CD4-positive, alpha-beta T cell treated with Interleukin-2 at 100 ng/mL for 4 hours (primary cell): ENCODE measurements at places on chromosomes 16 and 17.
A peak's percentile ranks its signal among the peaks of the same experiment; 100 is the strongest.

DNA sequence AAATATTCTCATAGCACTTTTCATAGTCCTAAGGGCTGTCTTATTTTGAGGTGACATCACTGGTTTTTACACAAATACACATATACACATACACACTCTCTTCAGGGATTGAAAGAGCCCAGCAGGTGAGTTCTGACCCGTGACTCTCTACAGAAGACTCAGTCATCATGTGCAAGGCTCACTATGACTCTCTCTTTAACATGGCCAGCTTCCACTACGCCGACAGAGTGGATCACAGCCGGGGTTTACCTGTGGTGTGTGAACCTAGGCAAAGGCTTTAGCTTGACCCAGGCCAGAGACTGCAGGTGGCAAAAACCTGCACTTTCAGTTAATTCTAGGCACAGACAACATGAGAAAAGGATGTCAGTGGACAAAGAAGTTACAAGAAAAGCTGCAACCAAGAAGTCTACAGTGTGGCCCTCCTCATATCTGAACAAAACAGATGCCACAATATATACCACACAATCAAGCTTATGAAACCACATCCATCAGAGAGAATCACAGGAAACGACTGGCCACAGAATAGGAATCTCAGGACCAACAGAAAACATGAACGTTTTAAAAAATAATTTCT lies 56.5 kb downstream of the CYTH1 start:
- no peak for DNase-seq

DNA sequence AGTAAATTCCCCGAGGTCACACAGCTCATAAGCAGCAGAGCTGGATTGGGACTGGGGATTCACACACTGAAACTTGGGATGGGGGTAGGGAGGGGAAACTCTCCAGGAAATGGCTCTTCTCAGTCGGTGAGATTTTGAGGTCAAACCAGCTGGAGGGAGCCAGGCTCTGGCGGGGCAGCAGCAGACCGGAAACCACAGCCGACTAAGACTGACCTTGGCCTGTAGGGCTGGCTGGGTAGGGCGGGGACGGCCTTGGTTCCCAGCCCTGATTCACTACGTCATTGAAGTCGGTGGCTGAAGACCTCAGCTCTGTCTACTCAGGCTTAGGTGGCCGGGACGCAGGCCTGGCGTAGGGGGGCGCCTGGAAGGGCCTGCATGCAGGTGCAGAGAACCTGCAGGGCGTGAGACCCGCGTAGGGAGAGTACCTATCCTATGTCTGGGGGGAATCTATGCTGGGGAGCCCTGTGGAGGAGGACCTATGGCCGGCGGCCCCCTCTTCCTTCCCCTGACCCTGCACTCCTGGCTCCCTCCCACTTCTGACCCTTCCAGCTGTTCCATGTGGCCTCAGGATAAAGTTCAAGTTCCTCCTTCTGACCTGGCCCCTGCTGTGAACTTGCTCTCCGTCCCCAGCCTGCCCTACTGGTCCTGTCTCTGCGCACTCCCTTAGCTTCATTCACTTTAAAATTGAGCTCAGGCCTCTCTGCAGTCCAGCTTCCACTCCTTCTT lies 11.9 kb upstream of the SLC4A1 start:
- peak; percentile 8 for DNase-seq

DNA sequence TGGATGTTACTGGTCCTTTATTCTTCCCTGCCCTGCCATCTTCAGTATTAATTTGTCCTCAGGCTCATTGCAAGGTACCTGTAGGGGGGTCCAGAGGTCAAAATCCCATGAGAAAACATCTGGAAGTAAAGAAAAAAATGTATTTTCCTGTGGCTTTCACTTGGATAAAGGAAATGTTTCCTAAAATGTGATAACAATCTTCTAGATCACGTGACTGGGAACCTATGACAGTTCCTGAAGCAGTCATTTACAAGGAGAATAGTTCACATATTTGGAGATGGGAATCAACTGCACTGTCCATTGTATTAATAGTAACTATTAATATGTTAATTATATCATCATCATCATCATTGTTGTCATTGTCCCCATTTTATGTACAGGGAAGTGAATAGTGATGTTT lies 915.1 kb upstream of the EEF2KMT start:
- DNase-seq, result no peak

DNA sequence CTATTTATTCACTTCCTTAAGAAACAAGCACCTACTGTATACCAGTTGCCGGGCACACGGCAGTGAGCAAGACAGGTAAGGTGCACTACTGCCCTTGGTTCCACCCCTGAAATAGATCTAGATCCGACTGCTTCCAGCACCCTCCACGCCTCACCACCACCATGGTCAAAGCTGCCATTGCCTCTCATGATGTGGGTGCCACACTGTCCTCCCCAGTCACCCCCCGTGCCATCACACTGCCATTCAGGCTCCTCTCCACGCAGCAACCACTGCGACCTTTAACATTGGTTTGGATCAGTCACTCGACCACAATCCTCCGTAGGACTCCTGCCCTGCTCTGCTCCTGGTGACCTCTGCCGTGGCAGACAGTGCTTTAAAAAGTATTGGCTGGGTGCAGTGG lies 226.8 kb downstream of the CPPED1 start:
- DNase-seq, result no peak

GRCh38 chr16:8768692-8769091 lies 28.7 kb downstream of the TMEM186 start:
- DNase-seq, result no peak

DNA sequence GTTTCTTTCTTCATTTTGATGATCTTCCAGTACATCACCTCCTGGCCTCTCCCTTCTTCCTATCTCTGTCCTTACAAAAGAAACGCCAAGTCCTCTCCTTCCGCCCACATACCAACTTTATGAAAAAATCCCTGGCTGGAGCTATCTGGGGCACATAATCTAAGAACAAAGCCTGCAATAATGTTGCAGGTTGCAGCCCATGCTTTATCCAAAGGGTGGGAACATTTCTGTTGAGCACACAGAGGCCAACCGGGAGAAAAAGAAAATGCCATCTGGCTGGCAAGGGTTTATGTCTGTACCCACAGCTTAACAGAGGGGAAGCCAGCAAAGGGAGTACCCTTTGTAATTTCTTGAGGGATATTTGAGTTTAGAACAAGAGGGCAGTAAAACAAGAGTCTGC lies 409.6 kb downstream of the SOX9 start:
- DNase-seq, result no peak

DNA sequence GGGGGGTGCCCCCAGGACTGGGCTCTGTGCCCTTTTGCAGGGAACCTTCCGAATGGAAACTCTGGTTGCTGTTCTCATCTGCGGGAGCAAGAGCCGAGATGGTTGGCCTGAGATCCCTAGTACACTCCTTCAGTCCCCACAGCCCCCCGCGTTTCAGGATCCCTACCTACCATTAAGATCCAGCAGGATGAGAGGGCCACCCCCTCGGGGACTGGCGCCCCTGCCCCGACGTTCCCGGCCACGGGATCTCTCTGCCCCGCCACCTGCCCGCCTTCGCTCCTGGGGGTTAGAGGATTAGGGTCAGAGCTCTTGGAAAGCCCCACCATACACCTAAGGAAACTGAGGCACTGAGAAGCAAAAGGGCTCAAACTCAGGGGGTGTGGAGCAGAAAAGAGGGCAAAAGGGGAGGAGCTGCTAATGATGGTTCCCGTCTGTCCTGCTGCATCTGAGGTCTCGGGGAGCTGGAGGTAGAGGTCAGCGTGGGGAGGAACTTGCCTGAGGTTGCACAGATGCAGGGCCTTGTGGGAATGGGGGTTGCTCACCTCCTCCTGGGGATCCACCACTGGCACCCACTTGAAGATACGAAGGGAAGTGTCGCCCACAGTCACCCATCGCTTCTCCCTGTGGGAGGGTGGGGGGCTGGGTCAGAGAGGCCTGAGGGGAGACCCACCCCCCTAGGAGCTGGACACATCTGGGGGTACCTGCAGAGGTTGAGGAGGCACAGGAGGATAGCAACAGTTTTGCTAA lies 1.0 kb downstream of the BCL7C start:
- no peak for DNase-seq

GRCh38 chr17:63621229-63621683 lies 961 bp upstream of the MAP3K3 start:
- no peak for DNase-seq

GRCh38 chr16:2429771-2430663 lies 770 bp downstream of the CCNF start:
- DNase-seq, result peak; percentile 19

DNA sequence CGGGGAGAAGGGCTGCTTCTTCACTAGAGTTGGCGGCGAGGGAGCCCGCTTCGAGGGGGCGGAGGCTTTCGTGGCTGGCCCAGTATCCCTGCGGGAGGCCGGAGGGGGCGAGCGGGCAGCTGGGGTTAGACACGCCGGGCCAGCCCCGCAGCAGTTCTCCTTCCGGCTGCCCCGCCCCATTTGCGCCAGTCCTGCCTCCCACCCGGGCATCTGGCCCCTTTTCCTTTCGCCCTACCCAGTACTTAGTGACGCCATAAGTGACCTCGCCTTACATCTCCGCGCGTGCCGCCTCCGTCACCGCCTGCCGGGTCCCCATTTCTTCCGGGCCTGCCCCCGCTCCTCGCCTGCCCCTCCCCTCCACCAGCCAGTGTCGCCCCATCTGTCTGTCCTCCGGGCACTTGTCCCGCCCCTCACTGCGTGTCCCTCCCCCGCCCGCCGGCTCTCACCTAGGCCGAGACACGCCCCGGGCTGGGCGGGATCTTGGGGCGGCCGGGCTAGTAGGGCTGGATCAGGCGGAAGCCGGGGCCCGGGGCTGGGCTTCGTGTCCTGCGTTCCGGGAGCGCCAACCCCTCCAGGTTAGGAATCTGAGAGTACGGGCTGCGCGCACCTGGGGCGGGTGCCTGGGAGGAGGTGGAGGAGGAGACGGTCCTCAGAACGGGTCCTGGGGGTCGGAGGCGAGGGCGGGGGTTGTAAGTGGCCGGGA lies 14.3 kb downstream of the SPATA32 start:
- peak; percentile 96 for DNase-seq

DNA sequence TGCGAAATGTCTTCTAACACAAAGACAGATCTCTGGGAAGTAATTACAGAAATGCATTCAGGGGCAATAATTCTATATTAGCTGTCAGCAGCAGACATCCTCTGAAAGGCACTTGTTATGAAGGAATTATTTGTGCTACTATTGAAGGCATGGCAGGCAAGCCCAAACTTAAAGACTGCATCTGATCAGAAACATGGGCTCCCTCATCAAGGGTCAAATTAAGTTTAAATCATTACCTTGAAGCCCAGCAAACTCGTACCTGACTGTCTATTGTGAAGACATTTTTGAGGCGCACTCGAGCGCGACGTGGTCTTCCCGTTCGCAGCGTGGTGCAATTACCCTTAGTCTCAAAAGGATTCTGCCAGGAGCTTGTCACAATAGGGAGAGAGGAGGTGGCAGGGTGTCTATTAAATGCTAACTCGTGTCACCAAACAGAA lies 110.6 kb downstream of the ZNF423 start:
- DNase-seq, result no peak

DNA sequence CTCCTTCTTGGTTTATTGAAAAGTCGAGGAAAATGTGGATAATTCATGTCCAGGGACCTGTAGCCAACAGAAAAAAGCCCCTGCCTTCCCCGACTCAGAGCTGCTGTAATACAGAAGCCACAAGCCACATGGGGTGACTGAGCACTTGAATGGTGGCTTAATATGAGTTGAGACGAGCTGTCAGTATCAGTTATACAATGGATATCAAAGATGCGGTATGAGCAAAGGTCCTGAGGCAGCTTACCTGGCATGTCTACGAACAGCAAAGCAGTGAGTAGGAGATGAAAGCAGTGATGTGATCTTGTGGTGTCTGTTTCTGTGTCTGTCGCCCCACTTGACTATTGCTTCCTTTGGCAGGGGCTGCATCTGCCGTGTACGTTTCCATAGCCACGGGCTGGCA lies 12.2 kb upstream of the RMI2 start:
- DNase-seq, result no peak

- no peak for DNase-seq
Measured at GRCh38 chr17:78925662-78926555, 722 bp upstream of the TIMP2 start.

GRCh38 chr17:4375039-4375748 lies 8.7 kb upstream of the UBE2G1 start:
- DNase-seq, result peak; percentile 28

GRCh38 chr17:9339958-9340357 lies 235.7 kb downstream of the STX8 start:
- DNase-seq, result no peak

- DNase-seq, result no peak
Measured at GRCh38 chr16:19284207-19284606, 1.3 kb upstream of the CLEC19A start.

DNA sequence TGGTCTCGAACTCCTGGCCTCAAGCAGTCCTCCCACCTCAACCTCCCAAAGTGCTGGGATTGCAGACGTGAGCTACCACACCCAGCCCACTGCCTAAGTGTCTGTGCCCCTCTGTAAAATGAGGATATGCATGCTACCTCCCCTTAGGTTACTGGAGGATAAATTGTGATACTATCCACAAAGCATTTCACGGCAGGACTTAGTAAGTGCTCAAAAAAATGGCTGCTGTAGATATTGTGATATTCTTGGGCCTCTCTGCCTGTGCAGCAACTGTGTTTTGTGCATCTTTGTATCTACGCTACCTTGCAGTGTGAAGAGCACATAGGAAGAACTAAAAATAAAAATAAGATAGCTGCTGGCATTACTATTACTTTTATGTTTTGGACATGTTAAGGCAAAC lies 1.9 kb upstream of the CASKIN1 start:
- DNase-seq, result no peak

- no peak for DNase-seq
Measured at GRCh38 chr17:40312131-40312731, 3.3 kb downstream of the RARA start.

GRCh38 chr17:76274112-76274956 lies 9.2 kb downstream of the UBALD2 start:
- no peak for DNase-seq

DNA sequence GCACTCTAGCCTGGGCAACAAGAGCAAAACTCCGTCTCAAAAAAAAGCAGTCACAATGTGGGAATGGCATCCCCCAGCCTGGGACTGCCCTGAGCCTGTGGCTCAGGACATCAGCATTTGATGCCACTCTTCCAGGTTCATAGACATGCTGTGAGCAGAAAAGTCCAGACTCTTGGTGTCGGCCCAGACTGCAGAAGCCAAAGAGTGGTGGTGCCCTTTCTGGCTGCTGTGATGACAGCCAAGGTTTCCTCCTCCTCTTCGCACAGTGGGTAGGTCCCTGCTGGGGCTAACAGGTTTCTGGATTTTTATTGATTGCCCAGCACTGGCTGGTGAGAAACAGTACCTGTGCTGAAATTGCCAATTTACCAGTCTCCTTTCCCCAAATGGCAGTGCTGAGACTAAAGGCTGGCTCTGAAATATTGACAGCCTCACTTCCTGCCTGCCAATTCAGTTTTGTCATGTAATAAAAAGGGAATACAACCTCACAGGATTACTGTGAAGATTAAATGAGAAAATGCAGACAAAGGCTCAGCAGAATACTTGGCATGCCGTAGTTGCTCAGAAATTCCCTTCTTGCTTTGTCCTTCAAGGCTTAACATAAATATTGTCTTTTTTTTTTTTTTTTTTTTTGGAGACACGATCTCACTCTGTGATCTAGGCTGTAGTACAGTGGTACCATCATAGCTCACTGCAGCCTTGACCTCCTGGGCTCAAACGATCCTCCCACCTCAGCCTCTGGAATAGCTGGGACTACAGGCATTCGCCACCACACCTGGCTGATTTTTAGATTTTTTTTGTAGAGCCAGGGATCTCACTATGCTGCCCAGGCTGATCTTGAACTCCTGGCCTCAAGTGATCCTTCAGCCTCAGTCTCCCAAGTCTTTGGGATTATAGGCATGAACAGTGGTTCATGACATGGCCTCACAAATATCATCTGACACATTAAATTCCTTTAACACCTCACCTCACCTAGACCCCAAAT lies 15.5 kb upstream of the UBE2G1 start:
- no peak for DNase-seq
